CD8-positive, alpha-beta T cell (primary cell): ENCODE measurements at places on chromosomes 12 and 14.

DNA sequence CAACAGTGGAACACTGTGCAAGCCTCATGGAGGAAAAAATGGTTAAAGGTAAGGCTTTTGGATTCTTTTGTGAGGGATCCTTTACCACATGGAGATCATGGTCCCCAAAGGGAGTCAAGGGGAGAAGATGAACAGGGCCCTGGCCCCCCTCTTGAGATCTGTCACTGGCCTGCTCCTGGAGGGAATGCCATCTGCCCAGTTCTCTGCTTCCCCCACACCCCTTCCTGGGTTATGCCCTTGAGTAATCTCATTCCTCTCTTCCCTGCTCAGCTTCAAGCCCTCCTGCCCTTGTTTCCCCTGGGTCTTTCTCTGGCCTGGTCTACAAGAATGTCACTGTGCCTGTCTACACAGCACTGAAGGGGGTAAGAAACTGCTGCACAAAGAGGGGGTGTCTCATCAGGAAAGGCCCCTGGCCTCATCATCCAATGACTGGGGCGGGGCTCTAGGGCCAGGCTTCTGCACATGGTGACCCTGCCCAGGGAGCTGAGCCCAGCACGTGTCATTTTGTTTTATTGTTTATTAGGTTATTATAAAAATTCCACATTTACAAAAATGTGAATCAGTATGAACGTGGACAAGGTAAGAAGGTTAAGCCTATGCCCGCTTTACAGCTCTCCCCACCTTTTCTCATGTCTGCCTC is 30.3 kb downstream of the PIGH start:
- DNase-seq: no peak

- DNase-seq: no peak
Measured at GRCh38 chr12:92595663-92596062, 107.1 kb upstream of the PLEKHG7 start.

GRCh38 chr12:53225635-53226424 is 6.2 kb downstream of the RARG start:
- no peak for DNase-seq

DNA sequence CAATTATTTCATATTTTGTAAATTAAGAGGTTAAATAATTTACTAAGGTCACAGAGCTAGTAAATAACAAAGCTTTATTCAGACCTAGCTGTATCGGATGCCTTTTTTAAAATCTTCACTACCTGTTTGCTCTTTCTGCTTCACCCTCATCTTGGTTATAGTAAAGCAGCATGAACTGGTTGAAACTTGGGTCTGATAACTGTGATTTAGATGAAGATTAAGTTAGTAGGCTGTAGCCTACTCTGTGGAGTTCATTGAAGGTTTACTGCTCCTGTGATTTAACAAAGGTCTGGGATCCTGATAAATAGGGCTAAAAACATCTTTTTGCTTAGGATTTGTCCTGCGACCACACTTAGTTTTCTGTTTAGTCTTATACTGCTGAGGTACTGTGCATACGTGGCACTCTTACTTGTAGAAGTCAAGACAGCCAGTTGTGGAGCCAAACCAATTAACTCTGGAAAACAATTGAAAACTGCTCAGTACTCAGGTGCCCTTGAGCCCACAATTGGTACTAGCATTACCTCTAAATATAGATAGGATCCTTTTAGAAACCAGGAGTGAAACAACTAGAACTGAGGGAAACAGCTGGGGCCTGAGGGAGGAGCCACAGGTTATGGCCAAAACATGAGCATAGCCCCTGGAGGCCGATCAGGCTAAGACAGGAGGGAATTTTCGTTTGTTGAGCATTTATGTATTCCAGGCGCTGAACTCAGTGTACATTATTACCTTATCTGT is 2.3 kb downstream of the SPATS2 start:
- DNase-seq: peak; percentile 11

- no peak for DNase-seq
Measured at GRCh38 chr12:88258396-88258795, 116.3 kb downstream of the TMTC3 start.
